ENCODE measurements at places on chromosomes 2 and 18.

DNA sequence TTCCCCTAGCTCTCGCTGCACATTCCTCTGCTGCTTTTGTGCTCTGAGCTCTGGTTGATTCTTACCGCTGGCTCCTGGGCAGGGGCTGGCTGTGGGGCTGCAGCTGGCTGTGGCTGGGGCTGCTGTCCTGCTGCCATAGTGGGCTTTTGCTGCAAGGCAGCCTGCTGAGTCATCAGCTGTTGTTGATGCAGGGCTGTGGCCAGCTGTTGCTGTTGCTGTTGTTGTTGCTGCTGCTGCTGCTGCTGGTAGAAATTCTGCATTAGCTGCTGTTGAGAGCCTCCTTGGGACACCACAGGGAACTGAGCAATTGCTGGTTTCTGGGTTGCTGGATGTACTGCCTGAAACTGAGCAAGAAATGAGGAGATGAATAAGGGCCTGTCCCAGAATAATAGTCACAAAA lies 77.2 kb upstream of the NFU1 start:
- DNase-seq: no peak

- DNase-seq: no peak
Measured at GRCh38 chr2:231530099-231531011, at the start of gene NMUR1. Gene NMUR1, minus strand, starts transcription at chr2:231530445. Its CDS starts 84 bp downstream, at chr2:231530361.

DNA sequence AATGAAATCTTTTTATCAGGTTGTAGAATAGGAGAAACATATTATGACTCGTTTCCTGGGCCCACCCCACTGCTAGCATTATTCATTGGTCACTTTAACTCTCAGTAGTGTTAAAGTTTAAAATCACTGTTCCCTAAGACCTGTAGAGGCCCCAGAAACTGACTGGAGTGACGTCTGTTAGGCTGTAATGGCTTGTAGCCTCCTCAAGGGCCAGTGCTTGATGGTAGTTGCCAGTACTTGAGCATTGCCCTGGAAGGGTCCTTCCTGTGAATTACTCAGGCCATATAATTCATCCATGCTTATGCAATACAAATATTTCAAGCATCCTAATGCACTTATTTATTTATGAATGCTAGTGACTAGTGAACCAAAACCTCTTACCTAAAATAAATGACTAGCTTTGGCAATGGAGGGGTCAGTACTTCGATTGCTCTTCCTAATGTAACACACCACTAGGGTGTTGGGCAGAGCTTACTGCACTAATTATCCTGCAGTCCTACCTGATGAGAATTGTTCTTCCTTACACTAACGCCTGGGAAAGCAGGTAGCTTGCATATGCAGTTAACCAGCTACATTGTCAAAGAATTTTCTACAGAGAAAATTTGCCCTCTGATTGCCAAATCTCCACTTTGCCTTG lies 31.2 kb downstream of the ARHGAP25 start:
- DNase-seq: no peak

- DNase-seq: no peak
Measured at GRCh38 chr2:215489288-215489848, 53.5 kb upstream of the FN1 start.

DNA sequence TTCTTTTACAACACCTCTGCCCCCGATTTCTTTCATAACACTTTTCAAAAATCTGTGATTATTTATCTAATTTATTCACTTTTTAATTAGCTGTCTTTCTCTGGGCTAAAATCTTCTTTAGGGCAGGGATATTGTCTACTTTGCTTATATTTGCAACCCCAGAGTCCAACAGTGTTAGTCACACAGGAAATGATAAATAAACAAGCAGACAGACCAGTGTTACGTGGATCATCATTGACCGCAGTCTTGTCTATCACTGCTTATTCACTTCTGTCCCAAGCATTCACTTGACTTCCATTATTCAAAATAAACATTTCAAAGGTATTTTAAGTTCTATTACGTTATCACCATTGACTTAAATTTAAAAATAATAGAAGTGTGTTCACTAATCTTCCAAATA lies 237.6 kb upstream of the UBE2E3 start:
- DNase-seq: no peak

DNA sequence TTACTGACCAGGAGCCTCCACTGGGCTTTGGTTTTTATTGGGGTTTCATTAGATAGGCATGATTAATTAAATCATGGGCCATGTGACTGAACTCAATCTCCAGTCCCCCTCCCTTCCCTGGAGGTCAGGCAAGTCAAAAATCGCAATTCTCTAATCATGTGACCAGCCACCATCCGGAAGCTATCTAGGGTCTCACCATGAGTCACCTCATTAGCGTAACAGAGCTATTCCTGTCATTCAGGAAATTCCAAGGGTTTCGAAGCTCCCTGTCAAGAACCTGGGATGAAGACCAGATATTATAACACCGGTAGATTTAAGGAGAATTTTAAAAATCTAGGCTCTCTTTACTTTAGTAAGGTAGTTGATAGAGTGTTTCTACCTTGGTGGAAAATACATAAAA lies 180.3 kb upstream of the TCF4 start:
- no peak for DNase-seq

GRCh38 chr2:232926431-232926939 lies 56.4 kb downstream of the SNORC start:
- no peak for DNase-seq

DNA sequence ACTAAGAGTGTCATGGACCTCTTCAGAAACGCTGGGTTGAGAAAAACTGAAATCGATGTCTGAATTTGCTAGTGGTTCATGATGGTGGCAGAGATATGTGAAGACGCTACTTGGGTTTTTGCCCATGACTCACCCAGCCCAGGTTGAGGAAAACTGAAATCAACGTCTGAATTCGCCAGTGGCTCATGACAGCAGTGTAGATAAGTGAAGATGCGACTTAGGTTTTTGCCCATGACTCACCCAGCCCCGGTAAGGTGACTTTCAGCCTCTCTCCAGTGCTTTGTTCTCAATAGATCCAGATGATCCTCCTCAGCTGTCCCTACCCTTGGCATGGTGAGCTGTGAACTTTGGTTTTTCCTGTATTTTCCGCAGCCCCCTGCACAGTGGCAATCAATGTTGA lies 105.3 kb upstream of the SIX3 start:
- DNase-seq: no peak

DNA sequence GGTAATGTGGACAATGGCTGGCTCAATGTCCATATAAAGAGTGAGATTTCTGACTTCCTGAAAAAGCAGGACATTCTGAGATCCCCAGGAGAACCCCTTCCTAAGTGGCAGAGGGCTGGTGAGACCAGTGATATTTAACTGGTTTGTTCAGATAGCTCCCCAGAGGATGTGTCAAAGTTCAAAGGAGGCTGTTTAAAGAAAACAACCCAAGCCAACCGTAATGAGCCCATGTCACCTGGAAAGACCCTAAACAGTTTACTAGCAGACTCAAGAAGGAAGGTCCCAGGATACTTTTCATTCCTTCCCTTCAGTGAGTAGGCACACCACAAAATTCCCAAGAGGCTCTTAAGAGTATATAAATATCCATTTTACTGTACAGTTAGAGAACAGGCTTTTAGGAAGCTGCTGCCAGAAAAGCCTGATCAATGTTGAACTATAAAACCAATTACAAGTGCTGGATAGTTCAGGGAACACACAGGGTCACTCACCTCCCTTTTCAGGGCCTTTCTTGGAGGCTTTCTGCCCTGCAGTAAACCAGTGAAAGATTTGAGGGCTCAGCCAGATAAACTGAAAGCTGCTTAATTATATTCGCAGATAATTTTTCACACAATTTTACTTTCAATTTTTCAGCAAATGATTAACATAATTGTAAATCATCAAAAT lies 293.5 kb downstream of the ASXL3 start:
- DNase-seq: no peak

DNA sequence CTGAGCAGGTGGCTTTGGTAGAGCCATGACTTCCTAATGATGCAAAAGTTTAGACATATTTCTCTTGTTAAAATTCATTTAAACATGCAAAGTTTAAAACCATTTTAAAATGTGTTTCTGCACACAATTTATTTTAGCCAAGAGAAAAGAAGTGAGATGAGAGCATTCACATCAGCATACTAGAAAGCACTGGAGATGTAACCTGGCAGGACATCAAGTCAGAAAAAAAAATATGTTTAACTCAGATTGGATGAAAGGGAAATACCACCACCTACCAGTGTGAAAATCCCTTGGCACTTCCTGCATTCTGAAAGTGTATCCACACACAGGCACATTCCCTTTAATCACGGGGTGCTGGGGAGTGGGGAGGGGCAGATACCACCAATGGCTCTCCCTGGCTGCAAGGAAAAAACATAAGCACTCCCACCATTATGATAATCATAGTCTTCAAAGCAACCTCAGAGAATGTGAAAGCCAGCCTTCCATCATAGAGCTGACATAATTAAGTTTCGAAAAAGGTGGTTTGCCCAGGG lies 25.0 kb downstream of the DNER start:
- no peak for DNase-seq

DNA sequence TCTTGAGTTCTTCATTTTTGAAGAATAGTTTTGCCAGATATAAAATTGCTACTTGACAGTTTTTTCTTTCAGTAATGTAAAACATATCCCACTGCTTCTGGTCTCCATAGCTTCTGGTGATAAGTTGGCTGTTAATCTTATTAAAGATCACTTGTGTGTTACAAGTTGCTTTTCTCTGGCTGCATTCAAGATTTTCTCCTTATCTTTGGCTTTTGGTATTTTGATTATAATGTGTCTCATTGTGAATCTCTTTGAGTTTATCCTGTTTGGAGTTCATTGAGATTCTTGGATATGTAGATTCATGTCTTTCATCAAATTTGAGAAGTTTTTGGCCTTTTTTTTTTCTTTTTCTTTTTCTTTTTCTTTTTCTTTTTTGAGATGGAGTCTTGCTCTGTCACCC lies 20.2 kb upstream of the ADNP2 start:
- no peak for DNase-seq

- DNase-seq: no peak
Measured at GRCh38 chr2:172282944-172283343, 144.4 kb upstream of the ITGA6 start.

DNA sequence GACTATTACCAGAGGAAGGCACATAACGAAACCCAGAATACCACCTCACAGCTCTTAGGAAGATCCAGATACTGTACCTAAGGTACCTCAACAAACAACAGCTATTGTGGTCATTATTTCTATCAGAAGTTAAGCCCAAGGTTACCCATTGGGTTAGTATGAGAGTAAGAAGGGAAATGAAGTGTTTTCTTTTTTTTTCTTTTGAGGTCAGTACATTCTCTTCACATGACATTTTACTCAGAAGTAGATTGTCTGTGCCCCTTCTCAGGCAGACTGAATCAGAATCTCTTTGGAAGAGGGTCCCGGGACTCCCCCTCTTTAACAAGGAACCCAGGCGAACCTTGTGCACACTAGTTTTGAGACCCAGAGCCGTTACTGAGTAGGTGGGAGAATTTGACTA lies 233.7 kb upstream of the CXCR4 start:
- no peak for DNase-seq

DNA sequence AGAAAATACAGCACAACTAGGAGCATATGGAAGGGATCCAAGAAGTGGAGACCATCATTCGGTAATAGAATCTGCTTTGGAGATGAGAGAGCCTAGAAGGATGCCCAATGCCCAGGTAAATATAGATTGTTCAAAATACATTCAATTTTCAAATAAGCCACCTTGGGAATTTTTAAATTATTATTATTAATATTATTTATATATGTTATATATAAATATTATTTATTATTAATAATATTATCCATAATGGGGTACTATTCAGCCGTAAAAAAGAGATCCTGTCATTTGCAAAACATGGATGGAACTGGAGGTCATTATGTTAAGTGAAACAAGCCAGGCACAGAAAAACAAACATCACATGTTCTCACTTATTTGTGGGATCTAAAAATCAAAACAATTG lies 127.8 kb upstream of the NDUFV2 start:
- DNase-seq: no peak

GRCh38 chr2:26860211-26860850 lies 12.4 kb downstream of the DPYSL5 start:
- no peak for DNase-seq

DNA sequence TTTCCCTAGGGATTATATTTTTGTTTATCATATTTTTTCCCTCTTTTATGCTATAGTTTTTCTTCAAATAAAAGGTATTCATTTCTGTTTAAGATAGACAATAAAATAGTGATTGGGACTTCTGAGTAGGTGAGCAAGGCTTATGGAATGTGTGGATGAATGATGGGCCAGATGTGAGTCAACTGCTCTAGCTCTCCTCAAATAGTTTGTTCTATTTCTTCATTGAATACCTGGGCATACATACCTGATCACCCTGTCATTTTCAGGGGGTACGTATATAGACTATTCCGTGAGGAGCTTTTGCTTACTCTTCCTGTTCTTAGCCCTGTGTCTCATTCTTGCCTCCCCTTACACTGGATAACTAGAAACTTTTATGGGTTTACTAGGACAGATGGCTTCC lies 41.9 kb downstream of the BABAM2 start:
- DNase-seq: no peak

- no peak for DNase-seq
Measured at GRCh38 chr2:74179063-74179865, 585 bp upstream of the MOB1A start.

- DNase-seq: no peak
Measured at GRCh38 chr2:190867212-190867611, 13.4 kb upstream of the GLS start.

DNA sequence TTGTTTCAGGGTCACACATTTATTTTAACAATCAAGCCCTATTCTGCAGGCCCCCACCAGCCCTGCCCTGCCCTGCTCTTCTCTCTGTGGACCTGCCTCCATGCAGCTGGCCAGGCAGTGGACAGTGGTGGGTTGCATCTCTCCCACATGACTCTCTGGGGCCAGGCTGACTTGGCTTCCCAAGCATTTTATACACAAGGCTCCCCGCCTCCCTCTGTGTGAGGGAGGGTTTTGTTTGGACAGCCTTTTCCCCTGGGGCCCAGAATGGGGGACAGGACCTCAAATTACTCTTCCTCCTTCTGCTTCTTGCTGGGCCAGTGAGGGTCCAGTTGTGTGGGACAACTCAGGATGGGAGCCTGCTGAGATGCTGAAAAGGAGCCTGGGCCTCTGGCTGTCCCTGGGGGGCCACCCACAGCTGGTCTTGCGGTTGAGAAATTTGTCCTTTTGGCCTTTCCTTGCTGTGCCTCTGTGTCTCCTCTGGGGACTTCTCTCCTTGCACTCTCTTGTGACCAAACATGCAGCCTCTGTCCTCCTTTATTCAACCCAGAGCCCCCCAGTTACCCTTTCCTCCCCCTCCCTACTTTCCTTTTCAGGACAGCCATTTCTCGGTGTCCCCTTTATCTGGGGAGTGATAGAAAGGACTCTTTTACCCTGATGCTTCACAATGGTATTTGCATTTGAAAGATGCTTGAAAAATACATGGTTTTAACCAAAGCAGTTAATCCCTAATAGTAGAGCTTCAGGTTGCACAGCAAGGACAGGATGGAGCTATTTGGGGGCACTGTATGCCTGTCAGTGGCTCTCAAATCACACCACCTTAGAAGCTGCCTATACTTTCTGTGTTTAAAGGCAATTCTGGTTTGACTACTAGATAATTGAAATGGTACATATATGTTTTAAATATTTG lies 151.1 kb downstream of the FHOD3 start:
- DNase-seq: no peak

DNA sequence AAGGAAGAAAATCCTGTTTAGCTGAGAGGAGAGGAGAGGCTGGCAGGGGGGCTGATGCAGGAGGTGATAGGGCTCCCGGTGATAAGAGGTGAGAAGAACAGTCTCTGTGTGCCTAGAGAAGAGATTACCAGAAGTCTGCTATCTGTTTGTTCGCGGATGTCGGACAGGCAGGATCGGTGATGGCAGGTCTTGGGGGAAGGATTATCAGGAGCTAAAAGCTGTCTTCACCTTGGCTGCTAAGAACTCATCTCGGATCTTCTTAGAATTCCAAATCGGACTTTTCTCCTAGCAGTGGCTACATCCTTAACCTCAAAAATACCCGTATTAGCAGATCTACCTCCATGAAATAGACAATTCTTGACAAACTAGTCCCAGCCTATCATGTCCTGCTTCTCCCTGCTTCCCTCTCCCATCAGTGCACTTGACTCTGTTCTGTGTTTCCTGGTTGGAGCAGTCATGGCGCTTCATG lies 282.1 kb upstream of the TRIB2 start:
- no peak for DNase-seq
